ENCODE measurements at places on chromosomes 12 and 14.
A peak's percentile ranks its signal among the peaks of the same experiment; 100 is the strongest.

DNA sequence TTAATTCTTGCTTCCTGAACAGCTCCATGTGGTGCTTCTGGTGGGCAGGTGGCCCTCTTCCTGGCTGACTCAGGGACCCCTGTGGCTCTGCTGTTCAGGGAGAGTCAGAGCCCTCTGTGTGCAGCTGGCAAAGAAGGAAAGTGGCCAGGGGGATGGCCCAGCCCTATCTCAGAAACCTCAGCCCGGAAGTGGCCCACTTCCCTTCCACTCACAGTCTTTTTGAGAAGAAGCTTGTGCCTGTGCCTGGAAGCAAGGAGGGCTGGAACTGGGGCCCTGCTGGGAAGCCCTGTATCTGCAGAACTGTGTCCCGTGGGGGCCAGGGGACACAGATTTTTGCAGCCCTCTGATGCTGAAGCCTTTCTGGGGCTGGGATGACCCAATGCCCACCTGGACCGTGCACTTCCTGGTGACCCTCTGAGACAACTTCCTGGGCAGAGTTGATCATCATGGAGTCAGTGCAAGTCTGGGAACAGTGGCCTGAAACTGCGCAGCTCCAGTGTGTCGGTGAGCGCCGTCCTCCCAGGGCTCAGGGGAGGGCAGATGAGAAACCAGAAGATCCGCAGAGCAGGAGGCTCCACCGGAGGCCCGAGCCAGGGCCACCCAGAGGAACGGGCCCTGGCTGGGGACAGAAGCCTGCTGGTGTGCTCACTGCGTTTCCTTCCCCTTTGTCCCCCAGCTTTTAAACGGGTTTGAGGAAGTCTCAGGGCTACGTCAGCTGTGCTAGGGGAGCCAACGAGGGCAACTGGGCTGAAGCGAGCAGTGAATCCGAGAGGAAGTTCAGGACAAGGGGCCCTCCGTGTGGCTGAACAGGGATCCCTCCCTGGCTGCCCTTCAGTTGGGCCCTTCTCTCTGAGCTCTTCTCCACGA is 217.4 kb upstream of the RTL1 start:
- DNase-seq: no peak

DNA sequence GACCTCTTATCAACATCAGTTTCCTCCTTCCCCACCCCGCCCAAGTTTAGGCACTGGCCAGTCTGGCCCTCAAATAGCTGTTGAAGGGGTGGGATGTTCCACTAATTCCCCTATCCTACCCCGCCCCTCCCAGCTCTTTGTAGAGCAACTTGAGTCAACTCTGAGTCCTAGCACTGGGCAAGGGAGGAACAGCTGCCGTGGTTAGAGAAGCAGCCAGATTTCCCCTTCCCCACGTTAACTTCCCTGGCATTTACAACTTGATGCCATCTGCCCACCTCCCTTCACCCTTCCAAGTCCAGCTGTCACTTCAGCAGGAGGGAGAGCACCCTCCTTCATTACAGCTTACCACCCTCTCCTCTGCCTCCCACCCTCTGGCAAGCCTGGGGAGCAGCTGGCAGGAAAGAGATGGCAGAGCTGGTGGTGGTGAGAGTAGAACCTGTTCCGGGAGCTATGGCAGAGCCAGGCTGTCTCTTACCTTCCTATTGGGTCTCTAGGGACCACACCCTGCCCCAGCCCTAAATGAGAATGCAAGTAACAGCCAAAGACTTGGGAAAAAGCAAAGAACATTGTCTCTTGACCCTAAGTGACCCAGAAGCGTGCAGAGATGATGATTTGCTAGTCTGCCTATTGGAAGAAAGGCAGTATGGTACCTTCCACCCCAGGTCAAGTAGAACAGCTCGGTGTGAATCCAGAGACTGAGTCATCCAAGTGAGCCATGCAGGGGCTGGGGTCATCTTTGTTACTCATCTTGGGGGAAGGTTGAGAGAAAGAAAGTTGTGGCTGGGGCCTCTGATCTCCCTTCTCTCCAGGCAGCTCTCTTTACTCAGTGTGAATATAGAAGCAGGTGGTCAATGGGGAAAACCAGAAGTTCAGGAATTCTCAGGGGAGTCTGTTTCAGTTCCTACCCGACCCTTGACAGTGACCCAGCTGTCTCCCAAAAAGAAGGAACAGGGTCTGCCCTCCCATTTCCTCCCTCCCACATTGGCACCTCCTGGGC is 1.5 kb downstream of the BLOC1S1 start:
- no peak for DNase-seq

- peak; percentile 29 for DNase-seq
Measured at GRCh38 chr12:75908961-75909605, 122.5 kb downstream of the PHLDA1 start.

DNA sequence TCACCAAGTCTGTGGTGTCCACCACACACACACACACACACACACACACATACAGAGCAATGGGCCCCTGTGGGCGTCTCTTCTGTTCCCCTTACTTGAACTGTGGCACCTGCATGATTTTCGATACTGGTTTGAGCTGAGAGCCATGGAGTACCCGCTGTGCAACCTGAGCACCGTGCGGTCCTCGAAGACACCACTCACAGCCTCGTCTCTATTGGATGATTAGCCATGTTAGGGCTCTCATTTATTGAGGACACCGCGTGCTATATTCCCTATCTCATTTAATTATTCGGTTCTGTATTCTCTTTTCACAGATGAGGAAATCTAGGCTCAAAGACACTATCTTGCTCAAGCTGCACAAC is 623 bp upstream of the C14orf132 start:
- no peak for DNase-seq

DNA sequence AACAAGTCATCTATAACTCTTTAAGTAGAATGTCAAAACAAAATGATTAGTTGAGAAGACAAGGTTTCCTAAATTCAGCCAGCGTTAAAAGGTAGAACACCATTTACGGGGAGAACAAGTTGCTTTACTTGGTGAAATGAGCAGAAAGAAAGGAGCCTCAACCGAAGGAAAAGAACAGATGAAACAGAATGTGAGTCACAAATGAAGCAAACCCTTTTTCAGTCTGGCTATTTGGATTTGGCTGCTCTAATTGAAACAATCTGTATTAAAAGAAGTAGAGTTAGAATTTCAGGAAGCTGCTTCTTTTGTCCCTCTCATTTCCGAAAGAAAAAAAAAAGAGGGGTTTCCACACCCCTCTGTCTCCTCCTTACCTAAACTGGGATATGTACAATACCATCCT is 34.6 kb downstream of the CEP128 start:
- peak; percentile 45 for DNase-seq

- DNase-seq: no peak
Measured at GRCh38 chr14:60133487-60133886, 31.7 kb downstream of the DHRS7 start.

DNA sequence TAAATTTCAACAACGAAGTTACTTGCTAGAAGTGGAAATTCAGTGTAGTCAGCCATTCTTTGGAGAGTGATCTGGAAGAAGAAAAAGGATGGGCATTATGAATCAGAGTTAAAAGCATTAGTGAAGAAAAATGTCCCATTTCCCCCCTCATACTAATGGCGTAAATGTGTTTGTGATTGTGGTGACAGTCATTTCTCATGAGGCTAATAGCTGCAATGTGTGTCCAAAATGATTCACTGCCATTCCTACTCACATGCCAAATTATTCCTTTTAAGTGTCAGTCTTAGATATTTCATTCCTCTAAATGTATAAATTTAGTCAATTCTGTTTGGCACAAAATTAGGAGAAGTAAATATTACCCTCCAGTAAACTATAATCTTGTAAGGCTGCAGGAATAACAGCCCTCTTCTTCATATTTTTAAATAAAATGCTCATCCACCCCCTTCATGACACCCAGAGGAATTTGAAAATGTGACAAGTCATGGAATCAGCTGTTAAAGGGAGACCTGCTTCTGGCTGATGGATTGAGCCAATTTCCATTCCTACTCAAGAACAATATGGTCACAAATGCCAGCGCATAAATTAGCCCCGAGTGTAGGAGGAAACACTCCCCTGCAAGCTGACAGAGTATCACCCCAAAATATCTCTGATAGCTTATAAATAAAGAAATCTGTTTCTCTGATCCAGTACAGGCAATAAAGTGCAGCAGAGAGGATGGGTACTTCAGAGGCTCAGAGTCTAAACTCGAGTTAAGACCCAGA is 912.3 kb upstream of the SEL1L start:
- no peak for DNase-seq

- DNase-seq: no peak
Measured at GRCh38 chr12:57864442-57865083, 18.0 kb upstream of the CTDSP2 start.
